ENCODE measurements at places on chromosomes 6 and 20.

DNA sequence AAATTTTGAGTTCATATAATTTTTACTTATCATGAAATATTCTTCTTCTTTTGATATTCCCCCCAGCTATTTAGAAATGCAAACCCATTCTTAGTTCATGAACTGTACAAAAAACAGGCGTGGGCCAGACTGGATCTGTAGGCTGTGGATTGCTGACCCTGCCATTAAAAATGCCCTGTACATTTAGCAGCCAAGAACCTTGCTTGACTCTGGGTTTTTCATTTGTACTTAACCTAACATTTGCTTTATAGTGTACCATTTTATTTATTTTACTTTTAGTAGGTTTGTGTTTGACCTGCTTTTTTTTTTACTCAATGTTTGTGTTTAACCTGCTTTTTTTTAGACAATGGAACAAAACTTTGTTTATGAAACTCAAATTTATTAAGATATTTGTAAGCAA is 14.9 kb downstream of the CD109 start:
- no peak for DNase-seq

GRCh38 chr6:67870321-67870720 is 764.8 kb upstream of the ADGRB3 start:
- no peak for DNase-seq

GRCh38 chr6:90103056-90103800 is 193.4 kb downstream of the BACH2 start:
- DNase-seq, result no peak

GRCh38 chr6:36516988-36517387 is 30.3 kb downstream of the STK38 start:
- DNase-seq, result no peak

- DNase-seq, result no peak
Observed at GRCh38 chr20:8461186-8461585, 329.1 kb downstream of the PLCB1 start.

- DNase-seq, result no peak
Observed at GRCh38 chr6:82088978-82089771, 158.4 kb downstream of the IBTK start.

GRCh38 chr20:1818247-1818840 is 76.9 kb upstream of the SIRPA start:
- no peak for DNase-seq

DNA sequence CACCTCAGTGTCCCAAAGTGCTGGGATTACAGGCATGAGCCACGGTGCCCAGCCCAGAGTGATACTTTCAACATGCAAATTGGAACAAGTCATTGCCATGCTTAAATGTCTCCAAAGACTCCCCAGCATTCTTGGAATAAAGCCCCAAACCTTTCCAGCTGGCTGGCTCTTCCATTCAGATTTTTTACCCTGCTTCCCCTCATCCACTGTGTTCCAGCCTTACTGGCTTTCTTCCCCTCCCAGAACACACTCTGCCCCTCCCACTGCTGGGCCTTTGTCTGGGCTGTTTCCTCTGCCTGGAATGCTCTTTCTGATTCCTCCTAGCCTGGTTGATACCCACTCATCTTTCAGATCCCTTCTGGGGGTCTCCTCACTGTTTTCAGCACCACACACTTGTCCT is 40.1 kb upstream of the NNAT start:
- DNase-seq, result no peak

All from muscle of back (tissue), 13 donors.